ENCODE measurements at places on chromosomes 1 and 21.

GRCh38 chr1:180230416-180230790 lies 339 bp downstream of the LHX4 start:
- no peak for DNase-seq

DNA sequence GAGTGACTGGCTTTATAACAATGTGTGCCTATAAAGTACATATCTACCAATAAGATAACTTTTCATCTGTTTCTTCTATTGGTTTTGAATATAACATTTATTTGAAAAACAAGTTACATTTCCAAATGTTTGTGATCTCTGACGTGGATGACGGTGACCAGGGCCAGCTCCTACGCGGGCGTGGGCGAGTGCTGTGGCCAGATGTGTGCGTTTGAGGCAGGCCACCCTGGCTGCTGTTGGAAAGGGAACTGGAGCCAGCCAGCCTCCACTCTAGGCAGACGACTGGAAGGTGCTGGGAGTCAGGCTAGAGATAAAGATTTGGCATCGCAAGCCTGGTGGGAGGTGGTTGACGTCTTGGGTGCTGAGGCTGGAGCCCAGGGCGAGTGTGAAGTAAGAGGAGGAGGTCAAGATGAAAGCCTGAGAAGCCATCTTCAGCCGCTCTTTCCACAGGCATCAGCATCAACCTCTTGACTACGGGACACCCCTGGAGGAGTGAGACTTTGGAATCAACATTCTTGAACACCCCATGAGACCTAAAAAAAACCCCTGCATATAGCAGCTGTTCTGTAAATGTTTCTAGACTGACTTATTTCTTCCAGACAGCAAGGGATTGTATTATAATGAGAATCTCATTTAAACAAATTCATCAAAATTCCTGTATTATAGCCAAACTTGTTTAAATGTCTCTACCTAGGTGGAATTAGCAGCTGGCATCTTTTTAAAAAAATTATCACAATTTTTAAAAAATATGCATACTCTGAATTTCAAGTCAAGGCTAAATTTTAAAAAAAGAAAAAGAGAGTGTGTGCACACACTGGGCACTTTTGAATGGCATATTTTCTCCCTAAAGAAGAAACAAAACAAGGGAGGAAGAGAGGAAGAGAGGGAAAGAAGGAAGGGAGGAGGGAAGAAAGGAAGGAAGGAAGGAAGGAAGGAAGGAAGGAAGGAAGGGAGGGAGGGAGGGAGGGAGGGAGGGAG lies 112.5 kb upstream of the SLC44A3 start:
- no peak for DNase-seq

DNA sequence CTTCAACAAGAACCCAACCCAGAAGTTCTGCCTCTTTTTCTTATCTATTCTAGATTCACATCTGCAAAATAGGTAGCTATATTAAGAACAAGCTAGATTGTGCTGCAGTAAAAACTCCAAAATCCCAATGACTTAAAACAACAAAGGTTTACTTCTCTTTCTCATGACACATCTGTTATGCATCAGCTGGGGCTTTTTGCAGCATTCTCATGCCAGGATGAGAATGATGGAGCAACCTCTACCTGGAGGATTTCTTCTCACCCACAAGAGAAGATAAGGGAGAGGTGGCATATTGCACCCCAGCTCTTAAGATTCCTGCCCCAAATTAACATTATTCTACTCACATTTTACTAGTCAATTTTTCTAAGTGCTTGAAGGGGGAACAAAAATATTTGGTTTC lies 152.3 kb upstream of the SPAG17 start:
- no peak for DNase-seq

GRCh38 chr1:239426821-239427475 lies 40.6 kb downstream of the CHRM3 start:
- DNase-seq = no peak

DNA sequence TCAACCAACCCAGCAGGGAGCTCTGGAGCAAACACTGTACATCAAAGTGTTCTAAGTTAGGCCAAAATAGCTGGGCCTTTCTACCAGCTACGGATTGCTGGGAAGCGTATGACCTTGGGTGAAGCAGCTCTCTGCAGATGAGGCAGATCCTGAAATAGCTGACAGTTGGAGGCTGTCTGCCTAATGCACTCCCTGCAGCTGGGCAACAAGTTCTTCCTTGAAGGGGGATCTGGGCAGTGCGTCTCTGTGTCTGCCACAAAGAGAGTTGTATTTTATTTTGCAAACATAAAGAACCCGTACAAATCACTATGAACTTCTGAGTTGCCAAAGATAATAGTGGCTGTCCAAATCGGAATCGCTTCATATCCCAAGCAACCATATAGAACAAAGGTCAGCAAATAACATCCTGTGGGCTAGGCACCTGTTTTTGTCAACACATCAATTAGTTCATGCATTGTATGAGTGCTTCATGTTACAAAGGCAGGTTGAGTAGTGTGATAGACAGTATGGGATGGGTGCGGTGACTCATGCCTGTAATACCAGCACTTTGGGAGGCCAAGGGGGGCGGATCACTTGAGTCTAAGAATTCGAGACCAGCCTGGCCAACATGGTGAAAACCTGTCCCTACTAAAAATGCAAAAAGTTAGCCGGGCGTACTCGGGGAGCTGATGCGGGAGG lies 29.1 kb upstream of the KLF17 start:
- DNase-seq = no peak

GRCh38 chr1:61425040-61425439 lies 299.9 kb downstream of the TM2D1 start:
- no peak for DNase-seq

GRCh38 chr1:2451741-2452140 lies 24.3 kb upstream of the PLCH2 start:
- no peak for DNase-seq

- no peak for DNase-seq
Observed at GRCh38 chr1:114263343-114263742, 109.7 kb upstream of the SYT6 start.

DNA sequence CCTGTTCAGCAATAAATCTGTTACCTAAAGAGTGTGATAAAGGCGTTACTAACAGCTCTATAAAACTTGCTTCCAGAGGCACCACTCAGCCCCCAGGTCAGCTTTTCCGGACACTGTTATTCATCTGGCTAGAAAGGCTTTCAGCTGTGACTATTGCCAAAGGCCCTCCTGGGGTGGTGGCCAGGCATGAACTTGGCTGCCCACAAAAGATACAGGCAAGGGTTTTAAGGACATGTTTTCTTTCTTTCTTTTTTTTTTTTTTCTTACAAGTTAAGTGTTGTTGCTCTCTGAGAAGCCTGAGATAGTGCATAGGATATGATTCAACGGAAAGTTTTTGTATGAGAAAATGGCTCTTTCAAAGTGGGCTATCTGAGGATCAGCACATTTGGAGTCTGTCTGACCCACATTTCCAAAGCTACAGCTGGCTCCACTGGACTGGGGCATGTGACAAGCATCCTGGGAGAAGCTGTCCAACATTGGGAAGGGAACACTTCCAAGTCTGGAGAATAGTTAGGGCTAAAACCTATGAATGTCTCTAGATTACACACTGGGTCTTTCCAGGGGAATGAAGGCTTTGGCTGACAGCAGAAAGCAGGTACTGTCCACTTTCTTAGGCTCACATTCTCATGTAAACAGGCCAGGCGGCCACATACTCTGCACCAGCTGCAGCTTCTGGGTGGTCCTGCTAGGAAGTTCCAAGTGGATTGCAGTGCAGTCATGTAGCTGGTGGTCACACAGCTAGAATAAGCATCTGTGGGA lies 639.7 kb downstream of the LMO4 start:
- no peak for DNase-seq

DNA sequence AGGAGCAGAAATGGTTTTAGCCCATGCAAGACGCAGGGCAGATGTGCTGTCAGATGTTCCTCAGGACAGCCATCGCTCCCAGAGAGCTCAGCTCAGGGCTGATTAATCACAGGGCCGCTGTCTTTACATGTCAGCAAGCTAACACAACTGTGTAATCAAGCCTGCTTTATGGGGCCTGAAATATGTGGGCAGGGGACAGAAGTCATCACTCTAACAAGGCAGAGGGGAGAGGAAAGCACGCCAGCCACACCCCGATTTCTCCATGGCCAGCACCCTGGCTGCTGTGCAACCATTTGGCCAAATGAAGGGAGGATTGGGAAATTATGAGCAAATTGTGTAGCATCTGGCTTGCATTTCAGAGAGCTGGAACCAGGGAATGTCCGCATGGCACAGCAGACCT lies 368.8 kb downstream of the NPHP4 start:
- DNase-seq = no peak

DNA sequence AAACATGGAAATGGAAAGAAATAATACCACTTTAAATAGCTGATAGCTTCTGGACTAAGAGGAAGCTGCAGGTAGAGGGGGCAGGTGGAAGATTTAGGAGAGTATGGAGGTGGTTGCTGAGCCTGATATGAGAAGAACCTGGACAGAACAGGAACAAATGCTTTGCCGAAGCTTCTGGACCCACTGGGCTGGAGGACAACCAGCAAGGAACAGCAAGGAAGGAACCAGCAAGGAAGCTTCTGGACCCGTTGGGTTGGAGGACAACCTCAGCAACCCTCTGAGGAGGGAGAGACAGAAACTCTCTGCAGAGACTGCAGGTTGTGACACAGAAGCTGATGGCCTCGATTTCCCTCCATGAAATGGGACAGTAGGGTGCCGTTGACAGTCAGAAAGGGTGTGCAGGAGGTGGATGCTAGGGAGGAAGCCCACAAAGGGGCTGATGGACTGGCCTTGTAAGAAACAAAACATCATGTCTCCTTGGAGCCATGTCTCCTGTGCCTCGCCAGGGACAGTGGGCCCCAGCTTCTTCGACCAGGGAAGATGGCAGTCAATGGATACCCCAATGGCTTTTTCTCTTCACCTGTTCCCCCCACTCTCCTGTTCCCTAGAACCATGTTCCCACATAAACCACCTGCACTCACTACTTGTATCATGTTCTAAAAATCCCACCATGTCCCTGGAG lies 8.3 kb upstream of the WNT3A start:
- DNase-seq = no peak

GRCh38 chr1:232678185-232678886 lies 48.4 kb upstream of the SIPA1L2 start:
- no peak for DNase-seq

DNA sequence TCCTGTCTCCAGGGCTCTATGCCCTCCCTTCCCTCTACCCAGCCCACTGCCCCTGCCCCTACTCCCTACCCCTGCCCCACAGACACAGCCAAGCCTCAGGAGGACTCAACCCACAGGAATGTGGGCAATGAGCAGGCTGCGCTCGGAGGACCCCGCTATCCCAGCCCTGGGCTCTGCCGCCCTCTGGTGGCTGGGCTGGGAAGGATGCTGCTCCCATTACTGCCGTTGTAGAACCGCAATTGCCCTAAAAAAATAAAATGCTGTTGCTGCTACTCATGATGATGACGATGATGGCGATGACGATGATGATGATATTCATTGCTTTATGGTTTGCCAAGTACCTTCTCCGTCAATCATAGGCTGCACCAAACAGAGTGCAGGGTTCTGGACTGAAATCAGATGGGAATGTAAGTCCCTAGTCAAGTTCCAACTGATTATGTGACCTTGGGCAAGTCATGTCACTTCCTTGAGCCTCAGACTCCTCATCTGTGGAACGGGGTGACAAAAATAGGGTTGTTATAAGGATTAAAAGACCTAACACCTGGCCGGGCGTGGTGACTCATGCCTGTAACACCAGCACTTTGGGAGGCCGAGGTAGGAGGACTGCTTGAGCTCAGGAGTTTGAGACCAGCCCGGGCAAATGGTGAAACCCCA lies 24.6 kb downstream of the ARHGEF19 start:
- DNase-seq = peak; percentile 54

Data from stimulated activated CD8-positive, alpha-beta memory T cell treated with anti-CD3 and anti-CD28 coated beads, Interleukin-4, amount 100 ng/mL, for 1 hour (primary cell).